Osteoblast (primary cell): ENCODE measurements at places on chromosomes 12 and 14.

GRCh38 chr14:101980700-101981099 is 16.3 kb downstream of the DYNC1H1 start:
- peak; percentile 89 for DNase-seq

GRCh38 chr14:93741556-93742230 is 46.6 kb downstream of the PRIMA1 start:
- peak; percentile 18 for DNase-seq

DNA sequence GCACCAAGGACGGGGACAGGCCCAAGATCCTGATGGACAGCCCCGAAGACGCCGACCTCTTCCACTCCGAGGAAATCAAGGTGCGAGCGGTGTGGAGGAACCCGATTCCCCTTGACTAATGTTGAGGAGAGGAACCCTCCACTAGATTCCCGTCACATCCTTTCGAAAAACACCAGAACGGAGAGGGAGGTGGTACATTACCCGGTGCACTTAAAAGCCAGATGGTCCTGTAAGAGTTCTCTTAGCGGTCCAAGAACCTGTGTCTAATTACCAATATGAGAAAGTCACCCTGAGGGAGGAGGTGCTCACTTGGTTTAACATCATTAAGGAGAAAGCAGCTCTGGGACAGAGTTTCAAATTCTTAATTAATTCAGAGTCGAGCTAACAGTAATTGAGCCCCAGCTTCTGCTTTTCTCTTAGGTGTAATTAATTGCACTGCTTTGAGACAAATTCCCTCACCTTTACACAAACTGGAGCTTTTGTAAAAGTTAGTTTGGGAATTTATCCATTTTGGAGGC is 450 bp downstream of the PRKAB1 start:
- DNase-seq = peak; percentile 65

DNA sequence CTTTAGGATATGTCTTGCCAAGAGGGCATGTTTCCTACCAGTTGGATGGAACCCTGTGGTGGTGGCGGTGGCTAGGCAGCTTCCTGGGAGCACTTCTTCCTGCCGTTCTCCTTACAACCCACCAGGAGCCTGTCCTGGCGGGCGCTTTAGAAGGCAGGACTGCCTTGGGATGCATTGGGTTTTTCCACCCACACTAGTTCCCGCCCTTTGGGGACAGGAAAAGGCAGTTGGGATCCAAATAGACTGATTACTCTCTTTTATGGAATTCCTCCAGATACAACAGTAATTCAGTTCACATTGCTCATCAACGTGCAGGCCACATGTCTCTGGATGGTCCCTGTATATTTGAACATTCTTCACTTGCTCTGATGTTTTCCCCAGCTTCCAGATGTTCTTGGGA is 305.7 kb upstream of the SSTR1 start:
- DNase-seq = peak; percentile 62

DNA sequence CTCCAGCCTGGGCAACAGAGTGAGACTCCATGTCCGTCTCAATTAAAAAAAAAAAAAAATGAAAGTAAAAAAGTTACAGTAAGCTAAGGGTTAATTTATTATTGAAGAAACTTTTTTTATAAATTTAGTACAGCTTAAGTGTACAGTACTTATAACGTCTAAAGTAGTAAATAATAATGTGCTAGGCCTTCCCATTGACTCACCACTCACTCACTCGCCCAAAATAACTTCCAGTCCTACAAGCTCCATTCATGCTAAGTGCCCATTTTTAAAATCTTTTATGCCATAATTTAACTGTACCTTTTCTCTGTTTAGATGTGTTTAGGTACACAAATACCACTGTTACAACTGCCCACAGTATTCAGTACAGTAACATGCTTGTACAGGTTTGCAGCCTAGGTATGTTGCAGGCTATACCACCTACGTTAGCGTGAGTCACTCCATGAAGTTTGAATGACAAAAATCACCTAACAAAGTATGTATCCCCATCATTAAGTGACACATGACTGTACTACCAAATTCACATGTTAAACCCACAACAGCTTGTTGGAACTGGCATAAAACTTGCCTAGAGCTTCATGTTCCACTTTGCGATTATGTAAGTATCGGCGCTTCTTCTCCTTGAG is 10.7 kb downstream of the KANSL2 start:
- no peak for DNase-seq

- DNase-seq = no peak
Observed at GRCh38 chr14:36057452-36058116, 118.9 kb downstream of the PTCSC3 start.

GRCh38 chr12:50103767-50104321 is at the start of gene GPD1:
TSS of gene GPD1 (plus strand) at chr12:50104008. CDS start at chr12:50104051, 43 bp downstream.
- DNase-seq = peak; percentile 95

DNA sequence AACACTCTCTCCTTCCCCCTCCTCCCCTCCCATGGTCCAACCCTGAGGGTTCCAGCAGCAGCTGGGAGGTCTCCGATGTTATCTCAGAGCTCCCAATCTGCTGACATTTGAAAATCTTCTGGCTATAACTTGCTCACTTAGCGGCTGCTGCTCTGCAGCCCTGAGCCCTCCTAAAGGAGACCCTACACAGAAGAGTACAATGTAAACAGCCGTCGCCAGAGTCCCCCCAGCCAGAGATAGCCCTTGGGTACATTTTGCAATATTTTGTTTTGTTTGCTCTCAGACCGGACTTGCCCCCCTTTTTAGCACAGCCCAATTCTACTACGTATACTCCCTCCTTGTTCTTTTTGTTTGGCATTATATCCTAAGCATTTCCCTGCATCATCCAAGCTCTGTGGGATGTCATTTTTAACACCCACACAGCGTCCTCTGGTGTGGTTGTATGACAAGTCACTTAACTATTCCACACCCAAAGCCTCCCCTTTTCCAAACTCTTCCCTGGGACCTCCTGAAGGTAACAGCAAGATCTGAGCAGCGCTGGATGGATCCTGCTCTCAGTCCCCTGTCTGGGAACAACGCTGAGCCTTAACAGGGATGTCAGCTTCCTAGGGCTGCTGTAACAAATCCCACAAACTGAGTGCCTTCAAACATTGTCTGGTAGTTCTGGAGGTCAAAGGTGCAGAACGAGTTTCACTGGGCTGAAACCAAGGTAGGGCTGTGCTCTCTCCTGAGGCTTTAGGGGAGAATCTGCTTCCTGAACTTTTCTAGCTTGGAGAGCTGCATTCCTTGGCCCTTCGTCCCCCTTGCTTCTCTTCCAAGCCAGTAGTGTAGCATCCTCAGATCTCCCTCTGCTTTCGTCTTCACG is 25.3 kb upstream of the TCL1B start:
- no peak for DNase-seq

DNA sequence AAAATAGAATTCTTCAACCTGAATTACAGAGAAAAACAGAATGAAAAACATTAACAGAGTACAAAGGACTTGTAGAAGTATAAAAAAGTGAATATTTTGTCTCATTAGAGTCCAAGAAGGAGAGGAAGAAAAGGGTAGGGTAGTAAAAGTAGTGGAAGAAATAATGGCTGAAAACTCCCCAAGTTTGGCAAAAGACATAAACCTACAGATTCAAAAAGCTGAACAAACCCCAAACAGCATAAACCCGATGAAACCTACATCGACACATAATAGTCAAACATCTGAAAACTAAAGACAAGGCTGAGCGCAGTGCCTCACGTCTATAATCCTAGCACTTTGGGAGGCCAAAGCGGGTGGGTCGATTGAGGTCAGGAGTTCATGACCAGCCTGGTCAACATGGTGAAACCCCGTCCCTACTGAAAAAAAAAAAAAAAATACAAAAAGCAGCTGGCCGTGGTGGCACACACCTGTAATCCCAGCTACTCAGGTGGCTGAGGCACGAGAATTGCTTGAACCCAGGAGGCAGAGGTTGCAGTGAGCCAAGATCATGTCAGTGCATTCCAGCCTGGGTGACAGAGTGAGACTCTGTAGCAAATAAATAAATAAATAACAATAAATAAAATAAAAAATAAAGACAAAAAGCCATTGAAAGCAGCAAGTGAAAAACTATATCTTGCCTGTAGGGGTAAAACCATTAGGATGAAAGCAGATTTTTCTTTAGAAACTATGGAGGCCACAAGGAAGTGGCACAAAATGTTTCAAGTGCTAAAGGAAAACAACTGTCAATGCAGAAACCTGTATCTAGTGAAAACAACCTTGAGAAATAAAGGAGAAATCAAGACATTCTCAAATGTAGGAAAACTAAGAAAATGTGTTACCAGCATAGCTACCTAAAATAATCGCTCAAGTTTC is 11.4 kb downstream of the TIMM9 start:
- no peak for DNase-seq

GRCh38 chr14:102000902-102001301 is 36.5 kb downstream of the DYNC1H1 start:
- no peak for DNase-seq

- DNase-seq = peak; percentile 75
Observed at GRCh38 chr14:70642303-70643235, 853 bp downstream of the TTC9 start.

GRCh38 chr12:124289634-124290600 is 5.0 kb upstream of the RFLNA start:
- DNase-seq = peak; percentile 92

DNA sequence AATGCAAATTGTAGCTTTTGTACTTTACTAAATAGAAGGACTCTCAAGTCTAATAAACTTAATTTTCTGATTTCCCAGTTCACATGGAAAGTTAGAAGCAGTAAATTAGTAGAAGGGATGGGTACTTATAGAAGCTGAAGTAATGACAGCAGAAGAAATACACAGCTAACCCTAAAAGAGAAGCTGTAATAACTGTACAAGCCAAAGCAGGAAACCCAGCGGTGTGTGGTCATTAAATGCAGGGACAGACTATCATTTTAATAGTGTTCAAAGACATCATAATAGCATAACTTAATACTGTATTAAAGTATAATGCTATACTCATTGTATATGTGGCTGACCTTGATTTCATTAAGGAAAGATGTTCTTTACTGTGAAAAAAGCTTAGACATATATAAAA is 74.9 kb downstream of the PCNX1 start:
- DNase-seq = no peak

- peak; percentile 58 for DNase-seq
Observed at GRCh38 chr12:49885118-49885517, 18.6 kb downstream of the FAIM2 start.

DNA sequence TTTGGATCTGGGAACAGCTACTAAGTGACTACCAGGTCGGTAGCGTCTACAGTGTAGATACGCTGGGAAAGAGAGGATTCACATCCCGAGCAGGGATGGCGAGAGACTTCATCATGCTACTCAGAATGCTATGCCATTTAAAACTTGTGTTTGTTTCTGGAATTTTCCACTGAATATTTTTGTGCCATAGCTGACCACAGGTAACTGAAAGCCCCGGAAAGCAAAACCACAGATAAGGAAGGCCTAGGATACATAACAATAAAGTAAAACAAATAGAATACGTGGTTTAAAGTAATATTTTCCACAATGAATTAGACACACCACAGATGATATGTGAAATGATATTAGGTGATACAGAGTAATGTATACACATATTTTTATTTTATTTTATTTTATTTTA is 7.9 kb upstream of the HCAR1 start:
- DNase-seq = no peak

GRCh38 chr14:37625597-37626595 is 30.5 kb downstream of the TTC6 start:
- peak; percentile 65 for DNase-seq

DNA sequence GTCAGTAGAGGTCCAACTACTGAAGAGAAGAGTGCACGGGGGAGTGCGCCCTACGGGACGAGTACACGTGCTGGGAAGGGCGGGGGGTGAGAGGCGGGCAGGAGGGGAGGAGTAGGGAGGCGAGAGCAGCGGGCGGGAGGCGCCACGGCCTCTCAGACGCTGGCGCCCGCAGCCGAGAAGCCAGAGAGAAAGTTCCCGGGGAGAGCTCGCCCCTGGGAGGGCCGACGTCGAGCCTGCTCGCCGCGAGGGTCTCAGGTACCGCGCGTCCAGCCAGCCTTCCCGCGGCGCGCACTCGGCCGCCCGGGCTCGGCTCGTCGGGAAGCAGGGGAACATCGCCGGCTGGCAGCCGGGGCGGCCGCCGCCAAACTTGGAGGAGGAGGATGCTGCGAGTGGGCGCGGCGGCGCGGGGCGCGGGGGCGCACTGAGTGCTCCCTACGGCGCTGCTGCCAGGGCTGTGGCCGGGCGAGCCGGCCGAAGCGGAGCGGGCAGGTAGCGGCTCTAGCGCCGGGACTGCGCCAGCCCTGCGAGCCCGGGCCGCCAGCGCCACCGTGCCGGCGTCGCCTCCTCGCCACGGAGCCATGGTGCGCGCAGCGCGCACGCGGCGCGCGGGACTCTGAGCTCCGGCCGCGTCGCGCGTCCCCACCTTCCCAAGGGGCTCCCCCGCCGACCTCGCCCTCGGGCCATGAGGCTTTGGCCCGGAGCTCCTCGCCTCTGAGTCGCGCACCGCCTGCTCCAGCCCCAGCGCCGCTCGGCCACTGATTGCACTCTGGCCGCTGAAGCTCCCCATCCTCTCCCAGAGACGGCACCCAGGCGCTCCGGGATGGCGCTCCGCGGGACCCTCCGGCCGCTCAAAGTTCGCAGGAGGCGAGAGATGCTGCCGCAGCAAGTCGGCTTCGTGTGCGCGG is at the start of gene SLC24A4:
SLC24A4 (plus strand) TSS at position 155 of the 905 bp plus-strand sequence; CDS start at position 821, 666 bp downstream.
- DNase-seq = no peak

DNA sequence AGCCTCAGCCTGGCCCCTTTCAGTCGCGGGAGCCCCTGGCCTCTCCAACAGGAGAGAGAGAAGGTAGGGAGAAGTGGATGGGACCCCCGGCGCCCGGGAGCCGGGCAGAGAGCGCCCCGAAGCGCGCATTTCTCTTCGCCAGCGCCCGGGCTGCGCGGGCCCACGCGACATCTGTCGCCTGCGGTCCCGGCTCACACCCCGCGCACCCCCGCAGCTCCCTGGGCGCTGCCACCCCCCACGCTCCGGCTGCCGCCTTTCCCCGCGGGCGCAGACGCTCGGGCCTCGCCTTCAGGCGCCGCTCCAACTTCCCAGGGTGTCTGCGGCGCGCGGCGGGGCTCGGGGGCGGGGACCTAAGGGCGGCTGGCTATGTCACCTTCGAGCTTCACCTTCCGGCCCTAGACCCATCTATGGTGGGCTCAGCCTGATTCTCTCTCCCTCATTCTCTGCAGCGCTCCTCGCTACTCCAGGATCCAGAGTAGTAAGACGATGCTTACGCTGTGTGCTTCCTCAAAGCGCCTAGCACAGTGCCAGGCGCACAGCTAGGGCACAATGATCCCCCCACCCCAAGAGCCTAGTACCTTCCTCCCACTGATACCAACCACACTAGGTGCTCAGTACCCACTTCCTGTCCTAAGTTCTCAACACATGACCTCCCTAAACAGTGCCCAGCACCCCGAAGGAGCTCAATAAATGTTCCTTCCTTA is 1.6 kb downstream of the HRK start:
- DNase-seq = no peak

DNA sequence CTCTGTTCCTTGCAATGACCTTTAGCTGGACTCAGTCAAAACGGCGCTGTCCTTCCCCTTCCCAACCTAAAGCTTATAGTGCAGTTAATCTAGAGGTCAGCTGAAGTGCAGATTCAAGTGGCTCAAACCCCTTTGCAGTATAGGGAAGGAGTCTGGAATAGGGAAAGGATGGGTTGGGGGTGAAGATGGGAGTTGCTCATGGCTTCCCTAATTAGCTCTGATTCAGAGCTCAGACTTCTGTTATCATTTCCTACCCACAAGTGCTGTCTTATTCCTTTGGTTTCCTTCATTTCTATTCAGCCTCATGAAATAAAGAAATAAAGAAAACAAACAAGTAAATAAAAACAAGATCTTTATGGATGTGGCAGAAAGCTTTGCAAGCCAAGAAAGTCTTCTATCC is 264.0 kb upstream of the HMGA2 start:
- DNase-seq = no peak

- DNase-seq = peak; percentile 32
Observed at GRCh38 chr12:6368906-6369525, 6.3 kb downstream of the SCNN1A start.

GRCh38 chr12:6112004-6112403 is 12.5 kb downstream of the VWF start:
- DNase-seq = no peak
